ENCODE measurements at places on chromosomes 2 and 18. TPM values are rescaled to one million over a fixed set of nuclear protein-coding genes. Genes with fewer than 3 reads are reported as not detected.

The VPS4B gene
- 15.7 TPM for polyA plus RNA-seq

The LIMS4 gene
- polyA plus RNA-seq = 5.5 TPM

The ALLC gene
- 1.3 TPM for polyA plus RNA-seq

The IL1RL1 gene
- polyA plus RNA-seq = 102 TPM

The CAMKMT gene
- 9.9 TPM for polyA plus RNA-seq

The CHN1 gene
- 6.5 TPM for polyA plus RNA-seq

The ANKRD62 gene
- not detected for polyA plus RNA-seq

The SNORC gene
- 3.3 TPM for polyA plus RNA-seq

The RAB12 gene
- polyA plus RNA-seq = 37.7 TPM

The IL1R1 gene
- polyA plus RNA-seq = 24.6 TPM

The APCDD1 gene
- polyA plus RNA-seq = 2.8 TPM

The NR4A2 gene
- 3.1 TPM for polyA plus RNA-seq

The SEC11C gene
- 106 TPM for polyA plus RNA-seq

The NDC80 gene
- polyA plus RNA-seq = 0.99 TPM

The CRYGD gene
- polyA plus RNA-seq = not detected

The SP9 gene
- not detected for polyA plus RNA-seq

The ACTG2 gene
- polyA plus RNA-seq = 6.6 TPM

The TIA1 gene
- polyA plus RNA-seq = 39.4 TPM

The FOSL2 gene
- 20.6 TPM for polyA plus RNA-seq

The CDCA7 gene
- polyA plus RNA-seq = 0.34 TPM

The EMX1 gene
- polyA plus RNA-seq = 132 TPM

The HEATR5B gene
- 4.4 TPM for polyA plus RNA-seq

The MARCO gene
- polyA plus RNA-seq = 0.65 TPM

The EVX2 gene
- not detected for polyA plus RNA-seq

The UGT1A4 gene
- 0.84 TPM for polyA plus RNA-seq

The FBXO15 gene
- polyA plus RNA-seq = 9.1 TPM

The ALPI gene
- polyA plus RNA-seq = 0.49 TPM

The MROH2A gene
- polyA plus RNA-seq = 1.8 TPM

The CHRND gene
- not detected for polyA plus RNA-seq

The STON1 gene
- polyA plus RNA-seq = 5.8 TPM

The ZNF512 gene
- 15.1 TPM for polyA plus RNA-seq

The ZC3H8 gene
- 8.3 TPM for polyA plus RNA-seq

The THOC1 gene
- polyA plus RNA-seq = 22.4 TPM

The CNDP2 gene
- polyA plus RNA-seq = 499 TPM

The TMEM178A gene
- 48.0 TPM for polyA plus RNA-seq

The LBX2 gene
- 1.5 TPM for polyA plus RNA-seq

The ANKRD53 gene
- polyA plus RNA-seq = 2.1 TPM

The RFX8 gene
- not detected for polyA plus RNA-seq

The IL1RN gene
- 1.3 TPM for polyA plus RNA-seq

The FSHR gene
- polyA plus RNA-seq = not detected

The RPIA gene
- 15.7 TPM for polyA plus RNA-seq

The QPCT gene
- 10.4 TPM for polyA plus RNA-seq

The SP140 gene
- 0.52 TPM for polyA plus RNA-seq

The NMS gene
- polyA plus RNA-seq = not detected

The RNF125 gene
- polyA plus RNA-seq = 0.62 TPM
